ENCODE measurements at places on chromosomes 2 and 18.

DNA sequence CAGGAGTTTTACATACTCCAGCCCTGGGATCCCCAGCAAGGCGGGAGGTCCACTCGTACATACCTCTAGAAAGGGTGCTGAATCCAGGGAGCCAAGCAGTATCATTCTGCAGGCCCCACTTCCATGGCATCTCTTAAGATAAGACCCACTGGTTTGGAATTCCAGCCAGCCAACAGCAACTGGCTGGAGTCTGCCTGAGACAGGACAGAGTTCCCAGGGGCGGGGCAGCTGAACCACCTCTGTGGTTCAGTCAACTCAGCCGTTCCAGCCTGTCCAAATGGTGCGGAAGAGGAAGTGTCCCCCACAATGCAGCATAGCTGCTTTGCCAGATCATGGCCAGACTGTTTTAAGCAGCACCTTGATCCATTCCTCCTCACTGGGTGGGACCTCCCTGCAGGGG lies 33.2 kb downstream of the ZNF892 start:
- DNase-seq, result no peak

GRCh38 chr2:16717477-16717876 lies 51.8 kb upstream of the CYRIA start:
- no peak for DNase-seq

GRCh38 chr2:85034158-85034557 lies 63.2 kb downstream of the KCMF1 start:
- no peak for DNase-seq

DNA sequence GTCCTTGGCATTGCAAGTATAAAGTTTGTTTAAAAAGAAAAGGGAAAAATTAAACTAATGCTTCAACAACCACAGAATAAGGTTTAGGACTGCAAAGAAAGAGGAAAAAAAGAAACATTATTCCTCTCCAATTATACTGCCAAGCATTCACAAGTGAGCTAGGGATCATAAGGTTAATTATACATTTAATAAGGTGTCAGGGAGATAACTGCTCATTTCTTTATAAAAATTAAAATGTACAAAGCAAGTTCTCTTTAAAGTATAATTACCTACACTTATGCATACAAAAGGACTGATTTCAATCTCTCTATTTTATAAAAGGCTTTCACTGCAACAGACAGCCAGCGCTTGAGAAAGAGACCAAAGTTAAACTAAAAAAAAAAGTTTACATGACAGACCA lies 58.1 kb downstream of the ABCG8 start:
- no peak for DNase-seq

DNA sequence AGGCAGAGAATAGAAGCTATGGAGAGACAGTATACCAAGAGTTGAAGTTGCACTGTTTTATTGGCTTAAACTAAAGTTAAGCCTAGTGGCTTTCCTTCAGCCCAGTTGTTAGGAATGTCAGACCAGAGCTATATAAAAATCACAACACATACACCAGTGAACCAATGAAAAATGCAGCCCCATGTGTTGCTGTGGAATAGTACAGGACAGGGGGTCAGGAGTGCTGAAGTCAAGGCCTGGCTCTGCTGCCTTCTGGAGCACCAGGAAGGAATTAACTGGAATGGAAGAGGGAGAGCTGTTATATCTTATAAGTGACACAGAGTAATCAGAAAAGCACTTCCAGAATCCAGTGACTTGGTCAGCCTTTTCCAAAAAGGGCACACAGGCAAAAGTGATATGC lies 58.9 kb downstream of the OSR1 start:
- DNase-seq, result no peak

GRCh38 chr2:182586426-182586825 lies 129.6 kb upstream of the DNAJC10 start:
- DNase-seq, result no peak

DNA sequence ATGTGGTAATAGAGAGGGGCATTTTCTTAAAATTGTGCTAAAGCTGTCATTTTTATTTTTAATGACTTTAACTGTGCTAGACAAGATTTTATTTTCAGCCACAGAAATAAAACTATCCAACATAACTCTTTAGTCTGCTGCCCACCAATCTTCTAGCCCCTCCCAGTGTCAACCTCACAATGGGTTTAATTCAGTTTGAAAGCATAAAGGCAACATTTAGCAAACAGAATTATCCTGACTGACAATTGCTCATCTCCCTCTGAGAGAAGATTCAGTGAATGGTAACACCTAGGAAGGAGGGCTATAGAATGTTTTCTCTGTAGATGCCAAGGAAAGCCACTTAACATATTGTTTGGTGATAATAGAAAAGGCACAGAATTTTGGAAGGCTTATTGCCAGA lies 5.2 kb downstream of the ERMN start:
- DNase-seq, result no peak

GRCh38 chr2:219250049-219250781 lies 2.8 kb upstream of the TUBA4B start:
- no peak for DNase-seq

GRCh38 chr18:41744421-41745030 lies 210.5 kb upstream of the PIK3C3 start:
- no peak for DNase-seq

DNA sequence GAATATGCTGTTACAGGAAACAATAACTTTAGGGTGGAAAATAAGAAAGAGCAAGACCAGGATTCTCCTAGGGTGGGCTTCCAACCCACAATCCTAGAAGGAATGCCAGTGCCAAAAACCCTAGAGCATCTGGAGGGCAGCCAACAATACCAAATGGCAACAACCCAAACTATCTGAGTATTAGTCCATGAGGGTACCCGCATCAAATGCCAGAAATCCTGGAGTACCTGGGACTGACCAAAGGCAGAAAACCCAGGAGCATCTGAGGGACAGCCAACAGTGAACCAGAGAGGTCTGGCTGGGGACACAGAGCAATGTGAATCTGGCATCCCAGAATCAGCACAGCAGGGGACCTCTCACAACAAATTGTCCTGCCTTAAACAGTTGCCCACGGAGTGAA lies 126.3 kb downstream of the SCG2 start:
- no peak for DNase-seq
